ENCODE measurements at places on chromosomes 2 and 18. TPM values are rescaled to one million over a fixed set of nuclear protein-coding genes. Genes with fewer than 3 reads are reported as not detected.
A peak's percentile ranks its signal among the peaks of the same experiment; 100 is the strongest.

DNA sequence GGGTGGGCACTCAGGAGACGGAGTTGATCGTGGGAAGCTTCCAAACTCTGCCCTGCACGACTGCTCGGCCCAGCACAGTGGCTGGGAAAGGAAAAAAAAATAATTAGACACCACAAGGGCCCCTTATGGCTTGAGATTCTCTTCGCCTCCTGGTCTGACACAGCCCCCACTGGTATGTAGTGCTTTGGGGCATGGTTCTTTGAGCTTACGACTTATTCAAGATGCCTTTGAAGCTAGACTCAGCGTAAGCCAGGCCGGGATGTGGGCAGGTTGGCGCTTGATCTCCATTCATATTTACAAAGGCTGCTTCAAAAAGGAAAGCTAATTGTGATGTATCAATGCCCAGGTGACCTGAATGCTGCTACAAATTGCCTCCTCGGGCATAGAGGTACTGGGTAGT is 50.5 kb downstream of the CXCR4 start:
- DNase-seq = no peak

DNA sequence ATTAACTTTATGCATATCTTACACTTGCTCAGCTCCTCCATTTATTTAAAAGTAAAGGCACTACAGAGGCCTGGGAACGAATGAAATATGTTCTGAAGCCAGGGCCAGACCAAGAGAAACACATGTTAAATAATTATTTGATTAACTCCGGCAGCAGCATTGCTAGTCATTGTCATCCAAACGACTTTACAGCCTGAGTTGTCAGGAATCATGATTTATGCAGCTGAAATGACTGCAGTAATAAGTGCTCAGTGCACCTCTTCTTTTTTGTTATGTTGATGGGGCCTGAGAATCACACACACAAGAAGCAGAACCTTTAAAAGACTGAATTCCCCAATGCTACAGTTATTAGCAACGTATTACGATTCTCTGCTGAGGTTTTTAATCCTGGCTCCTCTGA is 58.9 kb downstream of the EPHA4 start:
- DNase-seq = no peak

The CFAP65 gene
- not detected for total RNA-seq

The CCBE1 gene
- 16.2 TPM for total RNA-seq

- no peak for DNase-seq
Observed at GRCh38 chr18:11183637-11184036, 34.3 kb upstream of the PIEZO2 start.

GRCh38 chr2:142504754-142505153 is 372.7 kb upstream of the KYNU start:
- DNase-seq = no peak

- peak; percentile 19 for DNase-seq
Observed at GRCh38 chr18:55419947-55420664, 167.9 kb downstream of the TCF4 start.

The CPLX4 gene
- total RNA-seq = not detected

Data from fibroblast of the aortic adventitia (primary cell).